Stimulated activated CD8-positive, alpha-beta memory T cell treated with anti-CD3 and anti-CD28 coated beads, Interleukin-15, amount 100 ng/mL, for 24 hours (primary cell): ENCODE measurements at places on chromosomes 1 and 21.

GRCh38 chr1:201895913-201896807 lies 7.5 kb downstream of the SHISA4 start:
- peak; percentile 77 for DNase-seq

DNA sequence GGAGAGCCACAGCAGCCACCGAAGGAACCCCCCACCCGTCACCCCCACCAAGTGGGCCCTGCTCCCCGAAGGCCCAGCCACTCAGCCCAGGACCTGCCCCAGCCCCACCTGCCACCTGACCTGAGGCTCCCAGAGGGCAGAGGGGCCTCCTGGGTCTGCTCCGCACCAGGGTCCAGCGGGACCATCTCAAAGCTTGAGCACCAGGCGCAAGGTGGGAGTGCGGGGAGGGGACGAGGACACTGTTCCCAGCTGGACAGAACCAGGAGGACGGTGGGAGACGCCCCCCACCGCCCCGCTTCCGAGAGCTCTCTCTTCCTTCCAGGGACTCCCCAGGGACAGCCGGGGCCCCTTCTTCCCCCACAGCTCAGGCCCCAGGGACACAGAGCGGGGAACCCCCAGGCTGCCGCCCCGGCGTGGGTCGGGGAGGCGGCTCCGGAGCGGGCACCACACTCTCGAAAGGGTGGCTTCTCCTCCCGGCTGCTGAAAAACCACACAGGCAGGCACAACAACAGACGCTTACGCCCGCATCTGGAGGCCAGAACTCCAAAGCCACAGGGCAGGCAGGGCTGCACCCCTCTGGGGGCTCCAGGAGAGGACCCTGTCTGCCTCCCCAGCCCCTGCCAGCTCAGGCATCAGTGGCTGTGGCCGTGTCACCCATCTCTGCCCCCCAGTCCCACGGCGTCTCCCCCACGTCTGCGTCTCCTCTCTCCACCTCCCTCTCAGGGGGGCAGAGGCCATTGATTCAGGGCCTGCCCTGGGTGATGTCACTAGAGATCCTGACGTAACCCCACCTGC lies 1.9 kb upstream of the TTLL10 start:
- DNase-seq = no peak

DNA sequence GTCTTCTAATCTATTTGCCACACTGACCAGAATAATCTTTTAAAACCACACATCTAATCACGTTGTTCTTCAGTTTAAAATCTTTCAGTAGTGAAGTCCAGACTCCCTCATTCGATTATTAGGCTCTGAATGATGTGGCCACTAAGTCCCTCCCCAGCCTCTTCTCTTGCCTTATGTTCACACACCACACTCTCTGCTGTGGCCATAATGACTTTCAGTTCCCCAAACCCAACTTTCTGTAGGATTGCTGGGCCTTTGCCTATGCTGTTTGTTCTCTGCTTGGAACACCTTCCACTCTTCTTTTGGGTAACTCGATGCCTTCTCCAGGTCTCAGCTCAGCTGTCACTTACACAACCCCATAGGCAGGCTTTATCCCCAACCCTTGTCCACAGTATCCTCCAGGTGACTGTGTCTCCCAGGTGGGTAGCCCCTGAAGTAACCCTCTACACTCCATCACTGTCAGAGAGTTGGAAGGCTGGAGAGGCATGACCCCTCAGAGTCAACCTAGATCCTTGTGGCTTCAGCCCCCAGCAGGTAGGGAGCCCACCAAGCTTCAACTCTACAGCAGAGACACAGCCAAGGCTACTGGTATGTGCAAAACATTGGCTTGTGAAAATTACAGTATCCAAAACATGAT lies 8.4 kb upstream of the SLC37A1 start:
- no peak for DNase-seq

DNA sequence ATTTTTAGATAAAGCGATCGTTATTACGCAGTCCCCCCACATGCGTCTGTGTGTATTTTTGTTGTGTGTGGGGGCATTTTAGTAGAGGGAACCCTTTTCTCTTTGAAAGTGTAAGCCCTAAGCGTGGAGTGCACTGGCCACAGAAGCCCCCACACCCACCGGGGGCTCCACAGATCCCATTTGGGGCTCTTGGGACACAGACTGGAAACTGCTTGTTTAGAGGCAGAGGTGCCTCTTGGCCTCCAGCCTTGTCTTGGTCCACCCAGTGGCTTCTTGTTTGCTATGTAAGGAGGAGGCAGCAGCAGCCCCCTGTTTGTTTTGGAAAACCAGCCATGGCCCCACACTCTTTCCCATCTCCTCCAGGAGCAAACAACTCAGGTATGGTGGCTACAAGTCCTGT lies 42.8 kb downstream of the SLC37A1 start:
- DNase-seq = no peak

- no peak for DNase-seq
Observed at GRCh38 chr1:153430166-153430553, 13.8 kb downstream of the S100A7A start.

DNA sequence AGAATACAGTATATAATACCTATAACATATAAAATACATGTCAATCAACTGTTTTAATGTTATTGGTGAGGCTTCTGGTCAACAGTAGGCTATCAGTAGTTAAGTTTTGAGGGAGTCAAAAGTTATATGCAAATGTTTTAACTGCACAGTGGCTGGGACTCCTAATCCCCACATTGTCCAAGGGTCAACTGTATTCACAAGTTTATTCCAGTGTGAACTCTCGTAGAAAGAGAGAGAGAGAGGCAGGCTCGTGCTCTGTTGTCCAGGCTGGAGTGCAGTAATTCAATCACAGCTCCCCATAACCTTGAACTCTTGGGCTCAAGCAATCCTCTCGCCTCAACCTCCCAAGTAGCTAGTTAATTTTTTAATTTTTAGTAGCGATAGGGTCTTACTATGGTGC lies 66.0 kb downstream of the NRIP1 start:
- no peak for DNase-seq

DNA sequence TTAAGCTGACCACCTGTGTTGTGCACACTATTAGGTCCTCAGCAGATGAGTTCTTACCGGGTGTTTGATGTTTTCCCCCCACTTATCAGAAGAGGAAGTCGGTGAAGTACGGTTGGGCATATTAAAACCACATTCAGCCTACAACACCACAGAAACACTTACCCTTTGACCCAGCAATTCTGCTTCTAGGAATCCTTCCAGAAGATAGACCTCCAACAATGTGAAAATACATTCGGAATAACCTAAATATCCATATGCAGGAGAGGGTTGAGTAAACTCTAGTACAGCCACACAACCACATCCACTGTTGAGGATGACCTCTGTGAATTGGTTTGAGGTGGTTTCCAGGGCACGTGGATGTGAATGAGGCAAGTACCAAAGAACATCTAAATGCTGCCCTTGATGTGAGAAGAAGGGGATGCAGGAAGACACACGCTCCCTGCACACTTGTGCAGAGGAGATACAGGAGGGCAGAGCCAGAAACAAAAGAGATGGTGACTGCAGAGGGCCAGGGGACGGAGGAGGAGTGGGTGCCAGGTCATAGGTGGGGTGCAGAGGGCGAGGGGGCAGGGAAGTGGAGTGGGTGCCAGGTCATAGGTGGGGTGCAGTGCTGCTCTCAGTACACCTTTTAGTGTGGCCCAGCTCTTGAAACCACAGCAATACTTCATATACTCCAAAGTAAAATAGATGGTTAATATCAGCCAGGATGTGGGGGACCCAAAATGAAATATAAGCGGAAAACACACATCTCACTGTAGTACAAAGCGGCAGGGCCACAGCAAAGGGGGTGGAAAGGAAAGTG lies 12.8 kb downstream of the ADARB1 start:
- no peak for DNase-seq

GRCh38 chr1:241772932-241773500 lies 75.0 kb upstream of the EXO1 start:
- no peak for DNase-seq

DNA sequence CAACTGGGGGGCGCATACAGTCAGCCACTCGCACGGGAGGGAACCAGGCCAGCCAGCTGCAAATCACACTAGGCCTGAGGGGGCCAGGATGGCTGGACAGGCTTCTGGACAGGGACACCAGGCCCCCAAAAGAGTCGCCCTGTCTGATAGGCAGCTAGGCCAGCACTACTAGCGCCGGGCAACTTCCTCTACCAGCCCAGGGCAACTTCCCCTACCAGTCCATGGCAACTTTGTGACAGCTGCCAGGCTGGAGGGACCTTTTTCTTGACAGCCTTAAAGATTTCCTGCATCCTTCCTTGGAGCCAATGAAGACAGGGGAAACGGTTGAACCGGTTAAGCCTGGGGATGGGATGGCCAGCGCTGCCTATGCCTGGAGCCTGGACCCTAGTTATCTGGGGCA lies 5.1 kb downstream of the IFFO2 start:
- no peak for DNase-seq

GRCh38 chr1:232806186-232806510 lies 932 bp downstream of the MAP10 start:
- no peak for DNase-seq

DNA sequence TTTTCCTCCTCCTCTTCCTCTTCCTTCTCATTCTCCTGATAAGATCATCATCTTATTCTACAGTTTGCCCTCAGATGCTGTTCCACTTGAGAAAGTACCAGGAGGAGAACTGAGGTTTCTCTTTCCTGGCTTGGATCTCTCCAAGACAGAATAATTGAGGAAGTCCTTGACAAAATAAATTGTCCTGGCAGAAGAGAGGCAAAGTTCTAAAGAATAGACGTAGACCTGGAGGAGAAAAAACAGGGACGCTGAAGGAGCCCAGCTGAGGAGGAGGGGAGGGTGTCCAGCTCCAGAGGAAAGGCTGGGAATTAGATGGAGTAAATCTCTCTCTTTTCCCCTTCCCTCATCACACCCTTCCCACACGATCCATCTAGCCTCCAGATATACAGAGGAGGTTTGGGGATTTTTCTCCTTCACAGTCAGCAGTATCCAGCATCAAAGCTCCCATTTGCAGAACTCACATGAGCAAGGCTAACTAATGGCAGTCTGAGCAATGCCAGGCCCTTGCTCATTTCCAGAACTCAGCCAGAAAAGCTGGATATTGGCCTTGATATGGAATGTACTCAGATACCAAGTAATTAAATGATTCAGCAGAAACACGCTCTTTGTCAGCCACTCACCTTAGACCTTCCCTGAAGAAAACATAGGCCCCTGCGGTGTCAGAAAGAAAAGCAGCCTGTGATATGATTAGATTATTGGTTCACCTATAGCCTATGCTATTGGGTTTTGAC lies 5.1 kb upstream of the GNG12 start:
- no peak for DNase-seq
